ENCODE measurements at places on chromosomes 16 and 17.

GRCh38 chr17:83152745-83153611 is 73.6 kb downstream of the METRNL start:
- DNase-seq = peak; percentile 24

- DNase-seq = no peak
Observed at GRCh38 chr17:66667491-66668030, 167.4 kb upstream of the CACNG5 start.

GRCh38 chr16:87060034-87060986 is 256.9 kb downstream of the C16orf95 start:
- no peak for DNase-seq

DNA sequence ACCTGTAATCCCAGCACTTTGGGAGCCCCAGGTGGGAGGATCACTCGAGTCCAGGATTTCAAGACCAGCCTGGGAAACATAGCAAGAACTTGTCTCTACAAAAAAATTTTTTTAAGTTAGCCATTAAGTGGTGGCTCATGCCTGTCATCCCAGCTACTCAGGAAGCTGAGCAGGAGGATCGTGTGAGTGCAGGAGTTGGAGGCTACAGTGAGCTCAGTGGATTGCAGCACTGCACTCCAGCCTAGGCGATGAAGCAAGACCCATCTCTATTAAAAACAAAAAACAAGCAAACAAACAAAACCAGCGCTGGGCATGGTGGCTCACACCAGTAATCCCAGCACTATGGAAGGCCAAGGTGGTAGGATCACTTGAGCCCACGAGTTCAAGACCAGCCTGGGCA is 38.0 kb downstream of the HEATR3 start:
- DNase-seq = no peak

DNA sequence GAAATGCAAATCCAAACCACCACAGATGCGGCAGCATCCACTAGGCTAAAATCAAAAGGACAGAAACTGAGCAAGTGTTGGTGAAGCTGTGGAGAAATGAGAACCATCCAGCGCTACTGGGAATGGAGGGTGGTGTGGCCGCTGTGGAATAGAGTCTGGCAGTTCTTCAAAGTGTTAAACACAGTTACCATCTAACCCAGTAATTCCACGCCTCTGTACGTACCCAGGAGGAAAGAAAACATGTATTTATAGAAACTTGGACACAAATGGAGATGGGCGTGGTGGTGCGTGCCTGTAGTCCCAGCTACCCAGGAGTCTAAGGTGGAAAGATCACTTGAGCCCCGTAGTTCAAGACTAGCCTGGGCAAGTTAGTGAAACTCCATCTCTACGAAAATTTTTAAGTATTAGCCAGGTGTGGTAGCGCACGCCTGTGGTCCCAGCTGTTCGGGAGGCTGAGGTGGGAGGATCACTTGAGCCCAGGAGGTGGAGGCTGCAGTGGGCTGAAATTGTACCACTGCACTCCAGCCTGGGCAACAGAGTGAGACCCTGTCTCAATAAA is 11.6 kb downstream of the SLC25A10 start:
- DNase-seq = no peak

GRCh38 chr16:2500918-2501750 is 12.6 kb upstream of the ATP6V0C start:
- DNase-seq = peak; percentile 66

- DNase-seq = no peak
Observed at GRCh38 chr16:14371778-14372431, 258.2 kb downstream of the PARN start.

DNA sequence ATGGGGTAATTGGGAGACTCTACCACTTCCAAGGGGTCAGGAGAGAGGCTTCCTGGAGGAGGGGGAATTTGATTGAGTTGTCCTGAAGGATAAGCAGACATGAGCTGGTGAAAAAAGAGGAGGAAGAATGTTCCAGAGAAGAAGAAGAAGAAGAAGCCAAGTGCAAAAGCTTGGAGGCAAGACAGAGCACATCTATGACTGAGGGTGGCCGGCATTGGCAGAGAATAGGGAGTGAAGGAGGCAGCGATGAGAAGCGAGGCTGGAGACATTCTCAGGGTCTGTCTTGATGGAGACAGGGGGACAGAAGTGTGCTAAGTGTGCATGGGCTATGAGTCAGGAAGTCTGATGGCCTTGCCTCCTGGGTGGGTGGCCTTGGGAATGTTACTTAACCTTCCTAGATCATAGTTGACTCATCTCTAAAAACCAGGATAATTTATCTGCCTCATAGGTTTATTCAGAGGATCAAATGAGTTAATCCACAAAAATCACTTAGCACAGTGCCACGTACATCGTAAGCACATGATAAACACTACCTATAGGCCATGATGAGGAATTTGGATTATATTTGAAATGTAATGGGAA is 171.7 kb downstream of the ABCC12 start:
- no peak for DNase-seq

DNA sequence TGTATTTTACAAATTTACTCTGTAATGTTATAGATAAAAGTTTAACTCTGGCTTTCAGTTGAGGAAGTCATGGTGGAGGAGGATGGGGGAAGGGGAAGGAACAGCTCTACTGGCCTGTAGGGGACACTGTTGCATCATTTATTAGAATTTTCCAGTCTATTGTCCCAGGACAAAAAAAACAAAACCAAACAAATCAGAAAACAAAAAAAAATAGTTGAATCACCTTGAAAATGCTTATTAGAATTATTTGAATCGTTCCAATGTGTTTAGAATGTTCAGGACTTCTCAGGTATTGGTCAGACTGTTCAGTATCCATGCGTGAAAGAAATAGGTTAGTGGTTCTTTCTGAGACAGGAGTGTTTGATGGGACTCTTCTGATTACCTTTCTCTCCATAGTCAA is 242.0 kb downstream of the FTO start:
- DNase-seq = no peak

DNA sequence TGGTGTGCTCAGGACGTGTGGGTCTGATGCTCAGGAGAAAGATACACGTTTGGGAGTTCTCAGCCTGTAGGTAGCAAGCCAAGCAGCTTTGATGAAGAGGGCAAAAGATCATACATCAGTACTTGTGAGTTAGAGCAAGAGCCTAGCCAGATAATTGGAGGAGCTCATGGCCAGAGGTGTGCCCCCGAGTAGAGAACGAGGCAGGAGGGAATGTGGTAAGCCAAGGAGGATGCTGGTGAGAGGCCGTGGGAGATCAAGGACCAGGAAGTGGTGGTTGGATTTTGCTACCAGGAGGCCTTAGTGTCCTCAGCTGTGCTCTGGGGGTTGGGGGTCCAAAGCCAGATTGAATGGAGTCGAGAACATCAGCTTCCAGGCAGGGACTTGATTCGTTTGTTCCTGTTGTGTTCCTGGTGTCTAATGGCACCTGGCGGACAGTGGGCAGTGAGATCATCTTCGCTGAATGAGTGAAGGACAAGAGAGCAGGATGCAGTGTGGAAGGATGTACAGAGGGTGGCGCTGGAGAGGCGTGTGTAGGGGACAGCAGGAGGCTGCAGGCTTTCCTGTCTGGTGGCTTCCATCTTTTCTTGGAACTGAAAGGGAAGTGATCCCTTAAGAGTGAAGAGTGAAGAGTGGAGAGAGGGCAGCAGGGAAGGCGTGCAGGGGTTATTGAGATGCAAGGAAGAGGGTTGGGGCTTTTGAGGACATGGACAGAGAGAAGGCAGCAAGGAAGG is 11.6 kb downstream of the FBXL19 start:
- DNase-seq = no peak

DNA sequence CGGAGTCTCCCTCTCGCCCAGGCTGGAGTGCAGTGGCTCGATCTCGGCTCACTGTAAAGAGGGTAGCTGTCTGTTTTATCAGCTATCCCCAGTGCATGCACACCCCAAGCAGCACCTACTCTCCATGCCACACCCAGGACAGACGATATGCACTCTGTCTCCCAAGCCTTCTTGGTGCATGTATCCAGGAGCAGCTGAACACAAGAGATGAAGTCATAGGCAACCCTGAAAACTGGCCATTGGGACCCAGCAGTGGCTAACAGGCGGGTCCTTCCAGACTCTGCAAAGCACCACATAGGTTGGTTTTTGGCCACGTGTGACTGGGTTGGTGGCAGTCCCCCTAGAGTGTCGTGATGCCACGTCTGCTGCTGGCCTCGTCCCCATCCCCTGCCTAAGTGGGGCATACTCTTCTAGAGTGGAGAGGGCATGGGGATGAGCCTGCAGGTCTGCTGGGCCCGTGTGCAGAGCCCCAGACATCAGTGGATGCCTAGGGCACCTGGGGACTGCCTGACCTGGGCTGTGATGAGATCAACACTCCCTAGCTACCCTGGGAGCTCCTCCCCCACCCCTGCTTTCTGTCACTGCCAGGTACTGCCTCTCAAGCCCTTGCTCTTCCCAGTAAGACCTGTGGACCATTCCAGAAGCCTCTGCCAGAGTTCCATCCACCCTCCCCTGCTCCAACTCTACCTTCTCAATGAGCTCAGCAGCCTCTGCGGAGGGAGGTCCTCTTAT is 9.3 kb downstream of the PDE6G start:
- no peak for DNase-seq

- DNase-seq = no peak
Observed at GRCh38 chr17:67433248-67433924, 56.3 kb downstream of the PITPNC1 start.
